GM12878 (cell line): ENCODE measurements at places on chromosomes 1 and 21.

- DNase-seq, result no peak
These were observed 69.0 kb downstream of the PGM1 start for GRCh38 chr1:63662056-63662836.

DNA sequence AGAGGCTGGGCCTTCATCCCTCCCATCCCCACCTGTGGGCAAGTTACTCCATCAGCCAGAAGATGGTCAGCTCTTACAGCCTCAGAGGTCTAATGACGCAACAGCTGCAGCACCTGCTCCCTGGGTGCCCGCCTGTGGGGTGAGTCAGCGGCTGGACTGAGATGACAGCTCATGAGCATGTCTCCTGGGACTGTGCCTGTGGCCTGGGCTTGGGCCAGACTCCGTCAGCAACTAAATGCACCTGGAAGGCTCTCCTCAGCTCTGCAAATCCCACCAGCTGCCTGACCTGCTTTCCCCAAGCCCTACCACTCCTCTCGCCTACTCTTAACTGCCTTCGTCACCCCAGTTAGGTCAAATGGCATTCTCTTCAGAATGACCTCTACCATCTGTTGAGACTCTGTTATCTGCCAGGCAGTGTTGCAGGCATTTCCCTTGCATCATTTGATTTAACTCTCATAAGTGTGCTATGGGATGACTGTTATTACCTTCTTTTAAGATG is 47.7 kb downstream of the ETS2 start:
- no peak for DNase-seq

- DNase-seq, result no peak
These were observed 1.7 kb upstream of the EPS15 start for GRCh38 chr1:51520700-51521248.

GRCh38 chr1:11999236-11999635 is 19.0 kb downstream of the MFN2 start:
- DNase-seq, result no peak

DNA sequence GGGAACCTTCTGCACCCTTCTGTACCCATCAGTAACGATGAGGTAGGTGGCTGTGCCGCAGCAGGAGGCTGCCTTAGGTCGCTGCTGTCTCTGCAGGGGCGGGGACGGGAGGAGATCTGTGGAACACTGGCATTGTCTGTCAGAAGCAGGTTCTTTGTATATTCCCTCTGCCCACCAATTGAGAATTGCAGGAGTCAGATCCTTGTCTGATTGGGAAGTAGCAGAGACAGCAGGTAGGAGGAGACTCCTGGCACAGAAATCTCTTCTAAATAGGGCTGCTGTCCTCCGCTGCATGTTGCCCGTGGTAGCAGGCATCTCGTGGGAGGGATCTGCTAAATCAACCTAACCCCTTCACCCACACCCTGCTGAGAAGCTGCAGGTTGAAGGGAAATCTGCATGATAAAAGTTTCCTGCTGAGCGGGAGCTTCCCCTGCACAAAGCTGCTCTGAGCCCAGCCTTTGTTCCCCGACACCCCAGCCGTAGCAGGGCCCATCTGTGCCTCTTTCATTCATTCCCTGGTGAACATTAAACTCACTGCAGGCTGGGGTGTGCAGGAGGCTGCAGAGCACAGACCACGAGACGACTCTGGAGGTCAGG is 15.9 kb downstream of the SARS1 start:
- no peak for DNase-seq

GRCh38 chr1:107326824-107327445 is 186.1 kb downstream of the NTNG1 start:
- DNase-seq, result no peak

- DNase-seq, result no peak
These were observed 131.5 kb upstream of the FGGY start for GRCh38 chr1:59165353-59165752.

DNA sequence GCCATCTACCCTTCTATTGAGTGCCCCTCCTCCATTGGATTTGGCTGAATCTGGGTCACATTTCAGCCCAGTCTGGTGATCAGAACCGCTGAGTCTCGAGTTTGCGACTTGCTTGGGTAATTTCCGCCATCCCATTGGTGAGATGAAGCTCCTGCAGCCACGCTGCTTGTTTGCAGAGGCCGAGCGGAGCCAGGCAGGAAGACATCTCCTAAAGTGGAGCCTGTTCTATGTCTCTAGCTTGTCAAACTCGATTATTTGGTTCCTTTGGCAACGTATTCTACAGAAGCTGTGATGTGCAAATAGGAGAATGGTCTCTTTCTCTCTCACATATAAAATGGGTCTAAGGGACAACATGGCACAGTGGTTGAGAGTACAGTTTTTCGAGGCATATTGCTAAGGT is 206.8 kb upstream of the PLXNA2 start:
- DNase-seq, result no peak

DNA sequence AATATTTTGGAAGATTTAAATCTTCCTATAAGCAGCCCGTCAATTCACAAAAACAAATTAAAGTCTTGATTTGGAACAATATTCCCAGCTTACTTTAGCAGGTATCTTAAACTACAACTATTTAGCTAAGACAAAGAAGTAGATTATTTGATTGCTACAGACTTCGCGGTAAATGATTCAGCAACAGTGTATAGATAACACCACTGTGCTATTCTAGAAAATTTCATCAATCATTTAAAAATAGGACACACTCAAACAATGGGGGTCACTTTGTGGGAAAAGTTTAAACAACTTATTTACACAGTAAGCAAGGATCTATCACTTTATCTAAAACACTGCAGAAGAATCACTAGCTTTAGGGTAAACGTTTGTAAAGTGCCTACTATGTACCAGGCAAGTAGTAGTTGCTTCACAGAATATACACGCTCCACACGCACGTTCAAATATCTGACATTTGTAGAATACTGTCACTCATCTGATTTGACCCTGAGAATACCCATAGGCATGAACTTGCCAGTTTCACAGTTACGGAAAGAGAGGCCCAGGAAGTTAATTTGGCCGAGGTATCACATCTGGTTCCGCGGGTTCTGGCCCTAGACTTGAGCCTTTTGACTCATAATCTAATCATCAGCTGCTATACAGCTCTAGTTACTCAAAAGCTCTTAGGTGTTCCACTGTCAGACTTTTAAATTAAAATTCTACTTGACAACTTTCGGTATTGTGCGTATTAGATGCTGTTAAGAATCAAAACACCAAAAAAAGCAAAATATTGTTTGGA is 876 bp downstream of the DENND2C start:
- DNase-seq, result no peak

DNA sequence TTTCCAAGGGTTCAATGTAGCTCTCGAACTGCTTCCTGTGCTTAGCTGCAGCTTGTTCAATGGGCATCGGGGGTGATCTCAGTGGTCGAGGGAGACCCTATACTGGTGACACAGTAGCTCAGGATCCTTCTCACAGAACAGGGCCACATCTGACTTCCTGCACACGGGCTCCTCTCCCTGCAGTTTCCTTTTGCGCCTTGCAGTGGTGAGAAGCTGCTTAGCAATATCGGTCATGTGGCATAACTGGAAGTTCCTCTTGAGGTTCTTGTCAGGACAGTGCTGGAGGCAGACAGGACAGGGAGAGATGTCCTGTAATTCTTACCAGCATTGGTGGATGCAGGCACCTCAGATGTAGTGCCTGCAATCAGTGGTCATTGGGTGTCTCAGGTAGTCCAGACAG is 140.5 kb upstream of the MAP1LC3C start:
- DNase-seq, result peak; percentile 13

- DNase-seq, result peak; percentile 19
These were observed 34.8 kb upstream of the ZBTB40 start for GRCh38 chr1:22416555-22417454.

DNA sequence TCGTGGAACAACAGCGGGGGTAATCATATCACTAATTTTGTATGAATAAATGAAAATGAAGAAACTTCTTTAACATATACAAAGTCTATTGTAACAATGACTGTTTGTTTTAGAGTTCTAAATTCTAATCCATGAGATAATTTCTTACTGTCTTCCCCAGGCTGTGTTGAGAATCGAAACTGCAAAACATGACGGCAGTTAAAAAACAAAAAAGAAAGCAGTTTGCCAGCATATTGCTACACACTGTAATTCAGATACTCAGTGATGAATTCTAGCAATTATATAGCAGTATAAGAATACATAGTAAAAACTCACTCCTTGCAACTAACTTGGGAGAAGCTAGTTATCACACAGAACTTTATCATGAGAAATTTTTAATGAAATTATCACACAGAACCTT is 22.1 kb downstream of the INSL5 start:
- no peak for DNase-seq

- DNase-seq, result peak; percentile 86
These were observed 15.2 kb upstream of the ZNF692 start for GRCh38 chr1:248873993-248874533.

DNA sequence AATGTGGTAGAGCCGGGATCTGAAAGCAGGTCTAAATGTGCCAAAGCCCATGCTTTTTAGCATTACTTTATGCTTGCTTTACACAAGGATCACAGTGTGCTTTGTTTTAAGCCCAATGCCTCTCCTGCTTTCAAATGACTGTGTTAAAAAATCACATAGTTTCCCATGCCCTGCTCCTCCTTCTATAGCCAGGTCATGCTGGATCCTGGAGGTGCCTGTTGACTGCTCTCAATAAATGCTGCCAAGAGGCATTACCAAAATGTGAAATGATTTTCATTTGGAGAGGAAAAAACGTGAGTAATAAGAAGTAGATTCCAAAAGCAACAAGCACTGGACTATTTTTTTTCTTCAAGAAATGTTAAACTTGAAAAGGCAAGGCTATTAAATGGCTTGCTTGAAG is 420.7 kb upstream of the USP24 start:
- no peak for DNase-seq

DNA sequence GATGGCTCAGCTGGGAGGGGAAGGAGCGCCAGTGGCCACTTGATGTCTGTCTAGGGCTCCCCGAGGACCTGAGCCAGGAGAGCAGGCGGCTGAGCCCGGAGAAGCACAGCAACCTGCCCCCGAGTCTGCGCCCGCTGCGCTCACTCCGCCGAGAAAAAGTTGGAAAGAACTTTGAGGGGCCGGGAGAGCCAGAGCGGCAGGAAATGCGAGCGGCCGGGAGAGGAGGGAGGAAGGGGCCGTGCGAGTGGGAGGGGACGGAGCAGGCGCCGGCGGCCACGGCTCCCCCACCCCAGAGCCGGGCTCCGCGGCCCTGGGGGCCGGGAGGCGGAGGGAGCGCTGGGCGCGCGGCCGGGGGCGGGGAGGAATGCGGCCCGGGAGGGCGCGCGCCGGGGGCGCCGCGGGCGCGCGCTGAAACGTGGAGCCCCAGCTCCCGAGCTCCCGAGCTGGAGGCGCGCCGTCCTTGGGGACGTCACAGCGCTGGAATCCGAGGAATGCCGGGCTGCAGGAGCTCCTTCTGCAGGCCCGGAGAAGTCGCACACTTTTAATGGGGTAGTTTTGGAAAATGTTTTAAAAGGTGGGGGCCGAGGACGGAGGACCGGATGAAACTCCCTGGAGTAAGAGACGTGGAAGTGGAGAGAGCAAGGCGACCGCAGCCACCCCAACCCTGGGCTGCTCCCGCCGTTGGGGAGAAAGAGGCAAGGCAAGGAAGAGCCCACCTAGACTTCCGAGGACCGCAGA is at the start of gene PTPN14:
PTPN14 (minus strand) TSS at position 167 of the 738 bp plus-strand sequence. CDS start 86,799 bp downstream, outside the sequence.
- DNase-seq, result no peak

DNA sequence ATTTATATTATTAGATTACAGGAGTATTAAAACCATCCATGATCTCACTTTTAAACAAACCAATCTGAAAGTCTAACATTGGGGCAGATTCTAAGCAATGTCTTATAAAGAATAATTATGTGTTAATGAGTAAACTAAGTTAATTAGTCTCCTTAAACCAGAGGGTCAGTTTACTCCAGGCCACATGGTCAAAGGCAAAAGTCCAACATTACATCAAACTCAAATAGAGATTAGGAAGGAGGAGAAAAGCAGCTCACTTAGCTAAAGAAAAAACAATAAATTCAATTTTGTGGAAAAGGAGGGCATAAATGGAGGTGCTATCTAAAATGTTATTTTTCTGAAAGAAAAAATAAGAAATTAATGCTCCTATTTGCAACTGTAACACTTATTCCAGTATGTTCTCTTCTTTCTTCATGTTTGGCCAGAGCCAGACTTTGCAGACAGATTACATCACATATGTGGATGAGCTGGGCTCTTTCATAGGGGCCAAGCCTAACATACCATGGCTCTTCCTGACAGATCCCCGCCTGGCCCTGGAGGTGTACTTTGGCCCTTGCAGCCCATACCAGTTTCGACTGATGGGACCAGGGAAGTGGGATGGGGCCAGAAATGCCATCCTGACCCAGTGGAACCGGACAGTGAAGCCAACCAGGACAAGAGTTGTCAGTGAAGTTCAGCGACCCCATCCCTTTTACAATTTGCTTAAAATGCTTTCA is 24.3 kb upstream of the FMO2 start:
- DNase-seq, result no peak

DNA sequence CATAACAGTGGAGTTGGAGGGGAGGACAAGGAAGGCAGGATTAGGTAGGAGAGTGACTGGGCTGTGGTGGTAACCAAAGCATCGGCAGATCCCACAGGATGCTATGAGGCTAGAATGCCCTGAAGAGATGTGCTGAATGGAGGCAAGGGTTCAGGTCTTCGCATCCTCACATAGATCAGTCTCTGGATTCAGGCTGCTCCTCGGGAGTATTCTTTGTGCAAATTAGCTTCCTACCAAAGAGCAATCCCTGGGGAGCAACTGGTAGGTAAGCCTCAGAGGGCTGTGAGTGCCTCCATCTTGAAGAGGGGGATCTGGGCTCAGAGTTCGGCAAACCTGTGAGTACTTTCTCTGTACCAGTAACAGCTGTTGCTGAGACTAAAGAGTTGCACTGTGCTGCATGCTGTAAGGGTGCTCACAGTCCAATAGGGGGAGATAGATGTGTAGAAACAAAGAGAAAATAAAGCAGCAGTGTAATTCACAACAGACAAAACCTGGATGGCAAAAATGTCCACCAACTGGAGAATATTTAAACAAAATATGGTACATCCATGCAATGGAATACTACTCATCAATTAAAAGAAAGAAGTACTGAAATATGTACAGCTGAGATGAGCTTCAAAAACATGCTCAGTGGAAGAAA is 322.4 kb upstream of the DEPDC1 start:
- DNase-seq, result no peak

DNA sequence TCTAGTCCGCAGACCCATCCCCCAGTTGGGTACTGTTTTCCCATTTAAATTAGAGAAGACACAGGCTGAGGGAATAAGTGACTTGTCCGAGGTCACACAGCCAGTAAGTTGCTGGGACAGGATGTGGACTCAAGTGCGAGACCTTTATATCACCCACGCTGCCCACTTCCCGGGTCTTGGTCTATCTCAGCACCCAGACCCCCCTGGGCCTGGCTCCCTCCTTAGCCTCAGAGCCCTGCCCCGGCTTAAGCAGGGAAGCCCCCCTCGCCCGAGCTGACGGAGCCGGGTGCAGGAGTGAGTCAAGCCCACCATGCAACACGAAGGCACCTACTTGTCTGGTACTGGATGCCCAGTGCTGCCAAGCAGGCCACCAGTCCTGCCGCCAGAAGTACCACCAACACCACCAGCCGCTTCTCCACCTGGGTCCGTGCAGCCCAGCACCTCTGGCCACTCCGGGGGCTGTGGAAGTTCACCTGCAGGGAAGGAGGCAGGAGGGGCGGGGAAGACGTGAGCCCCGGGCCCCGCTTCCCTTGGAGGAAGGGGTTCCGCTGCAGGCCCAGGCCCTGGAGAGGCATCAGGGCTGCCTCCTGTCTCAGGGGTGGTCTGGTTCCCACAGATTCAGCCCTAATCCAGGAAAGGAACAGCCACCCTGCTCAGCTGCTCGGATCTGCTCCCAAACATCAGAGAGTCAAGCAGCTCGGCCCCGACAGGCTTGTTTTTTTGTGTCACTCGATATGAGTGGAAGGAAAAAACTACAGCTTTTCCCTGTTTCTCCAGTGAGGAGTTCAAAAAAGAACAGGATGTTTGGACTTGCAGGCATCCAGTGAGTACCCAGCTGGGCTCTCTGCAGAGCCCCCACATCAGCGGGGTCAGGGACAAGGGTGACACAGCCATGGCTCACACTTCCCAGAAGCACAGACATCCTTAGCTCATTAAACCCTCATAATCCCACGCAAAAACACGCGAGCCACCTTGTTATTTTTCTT is 11.1 kb downstream of the ECE1 start:
- DNase-seq, result no peak
